Kidney glomerular epithelial cell (primary cell): ENCODE measurements at places on chromosomes 1 and 21.

GRCh38 chr1:52588535-52588934 is 13.6 kb upstream of the GPX7 start:
- DNase-seq: no peak

GRCh38 chr21:15592271-15592860 is 137.4 kb upstream of the USP25 start:
- DNase-seq: peak; percentile 40

DNA sequence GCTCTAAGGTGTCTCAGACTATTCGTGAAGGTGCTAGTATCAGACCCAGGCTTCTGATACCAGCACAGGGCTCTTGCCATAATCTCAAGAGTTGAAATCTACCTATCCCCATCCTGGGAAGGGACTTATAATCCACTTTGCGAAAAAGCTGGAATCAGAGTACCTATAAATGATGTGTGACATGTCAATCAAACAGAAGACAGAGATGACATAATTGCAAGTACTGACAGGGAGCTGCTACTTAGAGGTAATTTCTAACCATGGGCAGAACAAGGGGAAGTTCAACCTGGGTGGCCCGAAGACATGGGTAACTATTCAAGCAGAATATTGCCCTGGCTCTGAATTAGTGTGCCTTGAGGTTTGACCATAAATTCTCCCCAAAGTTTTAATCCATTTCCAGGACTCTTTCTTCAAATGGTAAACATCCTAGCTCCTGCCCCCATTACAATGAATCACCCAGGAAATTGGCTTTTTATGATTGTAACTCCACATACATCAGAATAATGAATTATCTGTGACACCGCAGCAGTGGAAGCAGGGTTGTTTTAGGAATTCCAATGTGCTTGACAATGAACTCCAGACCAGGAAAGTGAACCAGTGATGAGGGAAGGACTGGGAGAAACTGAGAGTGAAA is 37.2 kb downstream of the KANK4 start:
- no peak for DNase-seq

GRCh38 chr1:100649146-100649545 is 70.4 kb upstream of the VCAM1 start:
- no peak for DNase-seq

- DNase-seq: no peak
Measured at GRCh38 chr1:225917536-225917935, 6.5 kb downstream of the PYCR2 start.

- peak; percentile 65 for DNase-seq
Measured at GRCh38 chr1:94056996-94057395, 64.0 kb downstream of the ABCA4 start.

DNA sequence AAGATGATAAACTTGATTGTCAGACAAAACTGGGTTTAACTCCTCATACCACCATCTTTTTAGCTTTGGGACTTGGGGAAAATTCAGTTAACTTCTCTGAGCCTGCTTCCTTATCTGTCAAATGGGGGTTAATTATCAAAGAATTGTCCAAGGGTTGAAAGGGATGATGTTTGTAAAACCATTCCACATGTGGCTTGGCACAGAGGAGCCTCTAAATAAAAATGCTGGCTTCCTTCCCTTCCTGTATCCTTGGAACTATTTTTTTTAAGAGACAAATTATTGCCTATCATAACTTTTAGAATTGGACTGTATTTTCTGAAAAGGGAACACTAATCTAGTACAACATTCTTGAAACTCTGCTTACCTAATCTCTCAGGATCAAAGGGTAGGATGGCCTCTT is 143.4 kb upstream of the USP24 start:
- no peak for DNase-seq

DNA sequence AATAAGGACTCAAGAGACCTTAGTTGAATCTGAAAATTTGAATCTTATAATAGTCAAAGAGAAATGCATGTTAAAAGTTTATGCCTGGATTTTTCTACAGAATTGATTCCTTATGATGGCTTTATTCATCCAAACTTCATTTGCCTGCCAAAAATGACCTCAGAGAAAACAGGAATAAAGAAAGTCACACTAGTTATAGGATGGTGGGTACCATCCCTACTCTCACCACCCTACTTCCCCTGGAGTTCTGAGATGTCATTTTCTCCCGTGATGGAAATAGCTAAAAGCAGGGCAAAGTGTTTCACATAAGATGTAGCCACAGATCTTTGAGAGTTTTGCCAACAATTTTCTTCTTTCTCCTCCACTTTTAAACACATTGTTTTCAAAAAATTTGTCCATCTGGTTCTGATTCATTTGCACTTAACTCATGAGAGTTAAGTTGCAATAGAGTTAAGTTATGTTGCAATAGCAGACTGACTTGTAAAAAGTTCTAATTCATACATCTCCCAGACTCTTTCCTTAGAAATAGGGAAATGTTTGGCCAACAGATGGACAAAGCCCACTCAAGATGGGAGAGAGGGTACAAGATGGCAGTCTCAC is 384.6 kb downstream of the PLPP3 start:
- DNase-seq: no peak

GRCh38 chr1:157170677-157171515 is 32.7 kb upstream of the ETV3 start:
- peak; percentile 11 for DNase-seq

DNA sequence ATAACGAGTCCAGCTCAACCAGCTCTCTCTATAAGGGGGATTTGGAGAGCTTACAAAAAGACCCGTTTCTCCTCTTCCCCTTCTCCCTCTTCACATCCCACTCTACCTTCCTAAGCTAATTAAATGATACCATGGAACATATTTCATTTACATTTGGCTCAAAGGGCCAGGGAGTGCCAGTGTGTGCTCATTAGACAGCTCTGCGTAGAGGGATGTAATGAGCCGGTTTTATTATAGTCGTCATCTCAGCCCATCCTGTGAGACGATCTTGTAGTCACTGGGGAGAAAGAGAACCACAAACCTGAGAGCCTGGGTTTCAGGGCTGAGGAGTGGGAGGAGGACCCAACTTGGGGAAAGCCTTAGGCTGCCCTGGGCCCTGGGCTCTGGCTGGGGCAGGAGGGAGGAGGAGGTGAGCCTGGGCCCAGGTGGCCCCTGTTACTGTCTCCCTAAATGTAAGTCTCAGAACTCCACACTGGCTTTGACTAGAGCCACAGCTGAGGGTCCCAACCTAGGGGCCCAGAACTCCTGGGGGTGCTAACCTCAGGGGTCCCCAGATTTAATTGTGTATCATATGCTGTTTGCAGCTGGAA is 354.6 kb downstream of the MATN1 start:
- no peak for DNase-seq

- DNase-seq: no peak
Measured at GRCh38 chr1:232177438-232177837, 452.5 kb downstream of the SIPA1L2 start.

DNA sequence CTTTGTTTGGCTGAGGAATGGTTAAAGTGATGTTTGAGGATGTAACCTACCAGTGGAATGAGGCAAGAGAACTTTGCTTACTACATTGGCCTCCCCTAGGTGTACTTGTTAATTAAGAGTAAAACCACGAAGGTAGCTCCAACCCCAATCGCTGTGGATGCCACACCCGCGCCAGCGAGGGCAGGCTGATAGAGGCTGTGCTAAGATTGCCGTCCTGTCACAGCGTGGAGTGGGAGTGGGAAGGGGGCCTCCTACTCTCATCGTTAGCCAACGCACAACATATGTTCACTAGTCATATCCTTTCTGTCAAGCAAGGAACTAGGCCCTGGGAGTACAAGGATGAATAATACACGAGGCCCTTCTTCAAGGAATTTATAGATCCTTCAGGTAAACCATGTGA is 99.6 kb downstream of the RUNX1 start:
- DNase-seq: no peak

DNA sequence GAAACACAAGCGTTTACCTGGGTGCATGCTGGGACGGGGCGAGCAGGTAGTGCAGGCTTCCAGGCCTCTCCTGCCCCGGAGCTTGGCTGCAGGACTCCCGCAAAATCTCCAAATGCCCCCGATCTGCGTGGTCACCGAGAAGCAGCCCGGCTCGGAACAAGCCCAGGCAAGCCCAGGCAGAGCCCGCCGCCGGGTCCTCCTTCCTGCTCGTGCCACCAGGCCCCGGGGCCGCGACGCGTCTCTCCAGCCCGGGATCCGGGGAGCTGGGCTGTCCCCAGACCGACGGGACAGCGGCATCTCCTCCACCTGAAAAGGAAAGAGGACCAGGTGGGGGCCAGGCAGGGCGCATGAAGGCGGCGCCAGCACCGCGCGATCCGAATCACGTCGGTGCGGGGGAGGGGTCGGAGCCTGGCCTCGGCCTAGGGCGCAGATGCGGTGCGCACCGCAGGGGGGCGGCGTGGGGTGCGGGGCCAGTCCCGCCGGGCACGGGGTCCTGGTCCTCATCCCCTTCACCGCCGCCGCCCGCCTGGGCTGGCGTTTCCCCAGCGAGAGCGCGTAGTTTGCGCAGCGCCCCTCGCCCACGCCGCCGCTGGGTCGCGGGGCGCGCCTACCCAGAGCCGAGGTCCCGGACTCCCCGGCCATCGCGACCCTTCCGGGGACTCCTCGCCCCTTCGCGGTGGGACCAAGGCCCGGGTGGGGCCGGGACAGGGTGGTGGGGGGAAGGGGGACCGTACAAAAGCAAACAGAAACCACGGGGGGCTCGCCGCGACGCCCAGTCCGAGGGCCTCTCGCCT is 52.4 kb upstream of the H6PD start:
- DNase-seq: no peak

- peak; percentile 31 for DNase-seq
Measured at GRCh38 chr1:173161510-173162221, 45.5 kb downstream of the TNFSF4 start.

DNA sequence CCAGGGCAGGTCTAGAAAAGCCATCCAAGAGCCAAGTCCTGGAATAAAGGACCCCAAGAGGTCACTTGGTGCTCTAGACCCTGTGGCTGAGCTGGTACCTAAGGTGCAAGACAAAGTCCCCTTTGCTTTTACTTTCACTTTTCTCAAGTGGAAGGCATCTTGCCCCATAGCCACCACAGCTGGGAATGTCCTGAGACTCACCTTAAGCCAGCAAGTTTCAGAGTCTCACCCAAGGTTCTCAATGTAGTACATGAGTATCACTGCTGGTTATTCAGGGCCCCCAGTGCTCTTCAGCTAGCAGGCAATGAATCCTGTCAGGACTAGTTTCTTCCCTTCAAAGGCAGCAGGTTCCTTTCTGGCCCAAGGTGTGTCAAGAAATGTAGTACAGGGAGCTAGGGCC is 67.5 kb downstream of the UROD start:
- DNase-seq: no peak

DNA sequence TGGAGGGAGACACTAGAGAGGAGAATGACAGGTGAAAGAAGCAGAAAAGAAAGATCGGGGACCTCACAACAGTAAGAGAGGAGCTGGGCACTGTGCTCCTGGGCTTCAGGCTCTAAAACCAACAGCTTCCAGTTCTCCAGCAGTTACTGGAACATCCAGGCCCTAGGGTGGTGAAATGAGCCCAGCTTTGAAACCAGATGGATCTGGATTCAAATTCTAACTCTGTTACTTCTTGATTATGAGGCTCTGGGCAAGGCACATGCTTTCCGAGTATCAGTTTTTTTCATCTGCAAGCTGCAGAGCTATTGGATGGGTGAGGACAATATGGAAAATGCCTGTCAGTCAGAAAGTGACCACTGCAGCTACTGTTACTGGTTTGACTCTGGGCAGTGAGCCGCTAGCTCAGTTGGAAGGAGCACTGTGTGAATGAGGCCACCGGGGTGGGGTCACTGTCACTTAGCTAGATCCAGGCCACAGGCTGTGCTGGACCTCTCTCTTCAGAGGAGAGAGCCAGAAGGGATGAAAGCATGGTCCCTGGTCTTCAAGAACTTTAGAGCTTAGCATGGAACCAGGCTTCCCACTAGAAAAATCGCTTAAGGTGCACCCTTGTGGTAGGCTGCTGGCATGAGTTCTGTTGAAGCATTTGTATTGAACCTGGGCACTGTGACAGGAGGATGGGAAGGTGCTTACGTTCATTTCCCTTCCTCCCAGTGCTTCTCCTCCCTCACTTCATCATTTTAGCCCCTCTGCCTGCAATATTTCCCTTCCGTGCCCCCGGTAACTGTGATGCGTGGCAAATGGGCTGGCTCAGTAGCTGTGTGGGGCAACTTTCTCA is 12.2 kb downstream of the PLEKHO1 start:
- DNase-seq: peak; percentile 11

DNA sequence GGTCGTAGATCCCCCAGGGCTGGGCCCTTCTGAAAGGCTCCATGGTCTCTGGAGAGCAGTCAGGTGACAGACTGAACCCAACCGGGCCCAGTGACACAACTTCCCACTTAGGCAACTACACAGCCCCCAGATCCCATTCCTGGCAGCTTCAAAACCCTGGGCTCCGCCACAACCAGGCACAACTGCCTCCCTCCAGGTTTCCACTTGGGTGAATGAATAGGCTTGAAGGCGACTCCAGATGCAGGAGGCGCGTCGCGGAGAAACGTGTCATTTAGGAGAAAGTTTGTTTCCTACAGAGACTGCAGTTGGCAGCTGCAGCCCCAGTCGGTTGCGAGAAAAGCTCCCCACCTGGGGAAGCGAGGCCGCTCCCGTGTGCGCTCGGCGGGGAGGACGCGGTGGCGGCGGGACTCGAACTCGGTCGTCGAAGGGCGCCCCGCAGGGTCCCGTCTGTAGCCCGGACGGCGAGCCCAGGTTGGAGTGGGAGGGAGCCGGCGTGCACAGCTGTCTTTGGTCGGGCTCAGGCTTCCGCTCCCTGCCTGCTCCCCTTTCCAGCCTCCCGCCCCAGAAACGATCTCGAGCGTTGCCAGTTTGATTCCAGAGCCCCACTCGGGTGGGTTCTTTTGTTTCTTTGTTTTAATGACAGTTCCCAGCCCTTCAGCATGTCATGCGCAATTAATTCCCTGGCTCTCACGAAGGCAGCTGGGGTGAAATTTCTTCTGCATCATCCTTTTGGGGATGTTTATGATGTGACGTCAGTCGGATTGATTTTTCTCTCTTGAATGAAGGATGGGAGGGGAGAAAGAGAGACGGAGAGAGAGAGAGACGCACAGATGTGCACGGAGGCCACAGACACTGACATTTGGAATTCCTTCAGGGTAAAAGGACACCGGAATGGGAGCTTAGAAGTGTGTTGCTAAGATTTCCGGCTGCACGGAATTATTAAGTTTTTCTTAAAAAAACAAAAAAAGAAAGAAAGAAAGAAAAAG is 862 bp upstream of the SGIP1 start:
- peak; percentile 81 for DNase-seq

DNA sequence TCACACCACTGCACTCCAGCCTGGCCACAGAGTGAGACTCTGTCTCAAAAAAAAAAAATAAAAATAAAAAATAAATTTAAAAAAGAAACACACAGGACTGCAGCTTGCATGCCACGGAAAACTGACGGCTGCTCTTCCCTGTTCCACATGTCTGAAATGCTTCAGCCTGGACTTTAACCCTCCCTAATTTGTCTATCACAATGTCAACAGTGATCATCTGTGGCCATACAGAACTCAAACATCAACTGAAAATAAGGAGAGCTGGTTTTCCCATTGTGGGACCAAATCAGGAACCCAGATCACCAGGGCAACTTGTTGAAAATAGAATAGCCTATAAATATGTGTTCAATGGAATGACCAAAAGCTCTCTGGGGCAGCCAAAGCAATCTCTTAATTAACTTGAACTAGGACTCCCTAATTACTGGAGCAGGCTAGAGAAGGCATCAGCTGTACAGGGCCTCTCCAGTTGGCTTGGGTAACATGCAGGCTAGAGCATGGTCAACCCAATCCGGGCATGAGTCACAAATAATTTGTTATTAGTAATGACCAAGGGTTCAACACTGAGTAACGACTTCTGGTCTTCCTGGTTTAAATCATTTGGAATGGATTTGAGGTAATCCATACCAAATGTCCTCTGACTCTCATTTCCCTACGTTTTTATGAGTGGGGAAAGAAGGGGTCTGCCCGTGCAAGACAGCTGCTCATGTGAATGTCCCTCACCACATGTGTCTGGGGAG is 62.7 kb upstream of the KAZN start:
- no peak for DNase-seq
